ENCODE measurements at places on chromosomes 1 and 21. TPM values are rescaled to one million over a fixed set of nuclear protein-coding genes. Genes with fewer than 3 reads are reported as not detected.

- no peak for DNase-seq
- no peak overlapping the region for H3K4me3 ChIP-seq
- no peak overlapping the region for H3K27ac ChIP-seq
- no peaks in the 10 kb centered on the region for H3K36me3 ChIP-seq
- peaks cover 2% of the 10 kb centered on the region for H3K27me3 ChIP-seq
- H3K4me1 ChIP-seq = no peaks in the 10 kb centered on the region
These were observed 334.0 kb upstream of the FMN2 start for GRCh38 chr1:239757716-239758115.

S100A9 gene
- total RNA-seq = 4.8 TPM

DNA sequence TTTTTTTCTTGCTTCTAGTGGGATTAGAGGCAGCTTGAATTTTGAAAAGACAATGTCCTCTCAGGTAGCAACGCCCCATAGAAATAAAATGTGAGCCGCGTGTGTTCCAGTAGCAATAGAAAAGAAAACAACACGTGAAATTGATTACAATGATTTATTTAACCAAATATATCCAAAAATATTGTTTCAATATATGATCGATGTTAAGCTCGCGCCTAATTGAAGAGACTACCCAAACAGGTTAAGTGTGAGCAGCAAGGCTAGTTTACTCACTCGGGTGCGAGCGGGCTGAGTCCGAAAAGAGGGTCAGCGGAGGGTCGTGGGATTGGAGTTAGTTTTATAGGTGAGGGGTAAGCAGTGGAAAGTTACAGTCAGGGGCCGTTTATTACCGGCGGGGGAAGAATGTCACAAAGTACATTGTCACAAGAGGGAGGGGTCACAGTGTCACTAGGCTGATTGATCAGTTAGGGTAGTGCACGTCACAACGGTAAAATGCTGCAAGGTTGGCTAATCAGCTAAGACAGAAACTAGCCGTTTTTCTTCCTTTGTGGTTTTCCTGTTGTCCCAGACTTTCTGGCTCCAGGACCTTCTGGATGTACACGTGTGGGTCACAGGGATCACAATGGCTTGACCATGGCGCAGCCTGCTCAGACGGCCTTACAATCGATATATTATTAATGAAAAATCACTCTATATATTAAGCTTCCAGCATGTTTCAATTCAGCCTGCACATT is 697 bp upstream of the ZNF670 start:
- H3K4me1 ChIP-seq = peaks cover 23% of the 10 kb centered on the region
- no peaks in the 10 kb centered on the region for H3K36me3 ChIP-seq
- peak overlapping the region; percentile 90 for H3K4me3 ChIP-seq
- peak overlapping the region; percentile 83 for H3K27ac ChIP-seq

SPAG17 gene
- total RNA-seq = 2.2 TPM

All from natural killer cell treated with Interleukin-12 subunit alpha and Interleukin-12 subunit beta and Interleukin-15 and Interleukin-18, amount 100 ng/mL, for 72 hours (primary cell).